Stimulated activated CD4-positive, alpha-beta T cell treated with anti-CD3 and anti-CD28 coated beads, TNF-alpha, amount 100 ng/mL, for 4 hours (primary cell): ENCODE measurements at places on chromosomes 4 and X.

DNA sequence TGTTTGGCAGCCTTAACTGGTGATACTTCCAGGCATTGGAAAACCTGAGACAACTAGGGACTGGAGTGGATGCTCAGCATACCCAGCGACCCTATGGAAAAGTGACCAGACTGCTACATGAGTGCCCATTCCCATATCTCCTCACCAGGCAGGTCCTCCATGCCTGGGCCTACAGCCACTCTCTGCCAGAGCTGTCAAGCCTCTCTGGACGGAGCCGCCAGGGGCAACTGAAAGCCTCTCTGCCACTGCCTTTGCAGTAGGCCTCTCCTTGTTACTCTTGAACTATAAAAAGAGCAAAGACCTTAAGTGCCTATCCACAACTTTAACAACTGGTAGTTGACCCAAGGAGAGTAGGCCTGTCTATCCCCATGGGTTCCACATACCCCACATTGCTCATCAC lies 20.2 kb upstream of the FAAH2 start:
- DNase-seq = no peak

DNA sequence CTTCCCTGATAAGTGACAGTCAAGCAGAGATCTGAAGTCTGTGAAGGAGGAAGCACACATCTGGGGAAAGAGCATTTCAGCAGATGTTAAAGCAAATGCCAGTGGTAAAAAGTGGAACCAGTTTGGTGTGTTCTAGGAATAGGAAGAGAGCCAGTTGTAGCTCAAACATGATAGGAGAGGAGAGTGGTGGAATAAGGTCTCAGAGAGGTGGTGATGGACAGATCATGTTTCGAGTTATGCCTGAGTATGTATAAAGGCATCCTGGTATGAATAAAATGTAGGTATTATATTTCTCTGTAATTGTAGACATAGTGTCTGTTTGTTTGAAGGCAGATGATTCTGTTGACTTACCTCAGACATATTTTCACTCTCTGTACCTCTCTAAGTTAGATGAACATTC lies 89.1 kb downstream of the LARP7 start:
- DNase-seq = no peak

GRCh38 chrX:79167462-79167861 lies 23.0 kb downstream of the GPR174 start:
- DNase-seq = no peak

- DNase-seq = no peak
Measured at GRCh38 chr4:74517996-74518395, 73.1 kb downstream of the AREG start.

DNA sequence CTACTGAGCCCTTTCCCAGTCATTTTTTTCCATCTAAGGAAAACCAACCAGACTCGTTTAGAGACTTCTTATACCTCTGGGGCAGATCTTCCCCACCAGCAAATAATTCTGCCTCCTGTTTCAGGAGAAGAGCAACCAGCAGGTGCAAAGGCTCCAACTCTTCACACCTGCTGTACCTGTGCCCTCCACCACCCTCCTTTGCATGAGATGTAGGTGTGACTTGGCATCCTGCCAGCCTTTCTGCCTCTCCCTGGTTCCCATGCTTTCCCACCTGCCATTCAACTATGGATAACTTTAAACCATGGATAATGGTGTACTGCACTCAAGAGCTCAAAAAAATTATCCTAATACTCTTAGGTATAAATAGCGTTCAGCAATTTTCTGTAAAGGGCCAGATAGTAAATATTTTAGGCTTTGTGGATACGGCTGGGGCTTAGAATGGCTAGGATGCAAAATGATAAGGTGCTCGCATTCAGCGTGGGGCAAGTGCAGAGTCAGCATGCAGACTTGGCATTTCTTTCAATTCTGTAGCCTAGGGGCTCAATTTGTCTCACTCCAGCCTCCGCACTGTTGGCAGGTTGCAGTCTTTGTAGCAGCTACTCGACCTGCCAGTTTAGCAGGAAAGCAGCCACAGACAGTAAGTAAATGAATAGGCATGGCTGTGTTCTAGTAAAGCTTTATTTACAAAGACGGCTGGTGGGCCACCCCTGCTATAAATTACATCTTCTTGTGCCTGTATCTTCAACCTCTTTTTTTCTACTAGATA lies 79.8 kb downstream of the HCCS start:
- DNase-seq = no peak

- no peak for DNase-seq
Measured at GRCh38 chr4:24897639-24898038, 15.2 kb downstream of the CCDC149 start.

GRCh38 chr4:111836601-111837000 lies 308.7 kb upstream of the FAM241A start:
- DNase-seq = no peak

GRCh38 chr4:145524552-145524951 lies 42.9 kb downstream of the SMAD1 start:
- no peak for DNase-seq
